Stimulated activated CD4-positive, alpha-beta T cell treated with anti-CD3 and anti-CD28 coated beads, TNF-alpha, amount 100 ng/mL, for 48 hours (primary cell): ENCODE measurements at places on chromosomes 4 and X.

GRCh38 chrX:31245714-31246113, 173.9 kb upstream of the FTHL17 start:
- DNase-seq = no peak

DNA sequence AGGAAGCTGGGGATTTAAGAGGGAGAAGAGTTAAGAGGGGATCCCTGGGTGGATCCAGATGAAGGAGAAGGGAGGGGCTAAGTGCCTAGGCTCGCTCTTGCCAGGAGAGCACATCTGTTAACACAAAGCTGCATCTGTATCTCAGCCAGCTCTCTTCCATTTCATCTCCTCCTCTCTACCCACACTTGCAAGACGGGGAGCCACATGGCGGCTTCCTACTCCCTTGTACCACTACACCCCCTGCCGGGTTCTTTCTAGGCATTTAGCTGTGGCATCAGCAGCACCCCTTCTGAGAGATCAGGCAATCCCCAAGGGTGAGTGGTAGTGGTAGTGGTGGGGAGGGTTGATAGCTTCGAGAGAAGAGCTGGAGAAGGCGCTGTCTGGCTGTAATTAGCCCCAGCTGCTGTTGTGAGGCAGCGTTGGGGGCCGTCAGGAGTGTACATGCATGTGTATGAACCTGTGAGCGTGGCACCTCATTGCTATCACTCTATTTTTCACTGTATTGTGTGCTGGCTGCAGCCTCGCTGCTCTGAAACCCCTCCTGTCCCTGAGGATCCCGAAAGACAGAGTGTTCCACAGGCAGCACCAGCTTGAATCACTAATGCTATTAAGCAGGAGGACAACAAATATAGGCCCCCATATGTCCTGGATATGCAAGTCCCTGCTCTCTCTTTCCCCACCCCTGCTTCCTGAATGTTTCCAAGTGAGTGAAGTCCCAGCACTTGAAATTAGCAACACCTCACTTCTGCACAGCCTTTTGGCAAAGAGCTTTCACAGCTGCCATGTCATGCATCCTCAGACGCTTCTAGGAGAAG, 73.7 kb downstream of the RTL9 start:
- DNase-seq = no peak

GRCh38 chrX:48737940-48738339, 23.6 kb upstream of the GLOD5 start:
- no peak for DNase-seq

GRCh38 chr4:129326571-129327460, 230.9 kb downstream of the C4orf33 start:
- DNase-seq = no peak

GRCh38 chr4:134862116-134862515, 660.5 kb upstream of the PABPC4L start:
- DNase-seq = no peak

GRCh38 chr4:104860238-104861123, 286.2 kb upstream of the TET2 start:
- DNase-seq = peak; percentile 22

GRCh38 chrX:91137883-91138282, 296.8 kb upstream of the PABPC5 start:
- DNase-seq = no peak

DNA sequence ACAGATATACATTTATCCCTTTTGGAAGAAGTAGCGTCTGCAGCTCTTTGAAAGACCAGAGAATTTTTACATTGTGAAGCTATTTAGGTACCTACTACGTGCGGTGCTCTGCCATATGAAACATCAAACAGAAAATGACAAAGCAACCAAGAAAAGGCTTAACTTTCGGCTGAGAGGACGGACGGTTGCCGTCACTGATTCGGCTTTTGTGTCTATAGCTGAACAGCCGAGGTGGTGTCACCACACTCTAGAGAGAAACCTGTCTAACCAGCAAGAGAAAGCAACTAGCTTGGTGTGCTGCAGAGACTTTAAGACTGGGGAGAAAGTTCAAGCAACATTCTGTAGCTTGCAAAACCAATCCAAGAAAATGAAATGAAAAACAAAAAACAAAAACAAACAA, 145.5 kb downstream of the SHOX start:
- DNase-seq = no peak

DNA sequence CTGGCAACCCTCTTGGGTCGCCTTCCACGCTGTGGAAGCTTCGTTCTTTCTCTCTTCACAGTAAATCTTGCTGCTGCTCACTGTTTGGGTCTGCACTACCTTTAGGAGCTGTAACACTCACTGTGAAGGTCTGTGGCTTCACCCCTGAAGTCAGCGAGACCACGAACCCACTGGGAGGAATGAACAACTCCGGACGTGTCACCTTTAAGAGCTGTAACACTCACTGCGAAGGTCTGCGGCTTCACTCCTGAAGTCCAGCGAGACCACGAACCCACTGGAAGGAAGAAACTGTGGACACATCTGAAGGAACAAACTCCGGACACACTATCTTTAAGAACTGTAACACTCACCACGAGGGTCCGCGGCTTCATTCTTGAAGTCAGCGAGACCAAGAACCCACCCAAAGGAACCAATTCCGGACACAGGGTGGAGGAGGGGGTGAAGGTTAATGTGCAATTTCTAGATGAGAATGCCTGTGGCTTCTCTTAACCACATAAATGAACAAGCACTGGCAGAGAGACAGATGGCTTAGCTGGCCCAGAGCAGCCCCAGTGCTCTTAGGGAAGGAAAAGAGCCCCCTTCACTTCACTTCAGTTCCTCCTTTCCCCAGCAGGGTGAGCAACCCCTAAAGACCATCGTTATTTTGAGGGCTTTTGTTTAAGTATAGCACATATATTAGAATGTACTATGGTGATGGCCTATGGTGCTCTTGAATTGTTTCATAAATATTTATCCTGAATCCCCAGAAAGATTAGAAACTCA, 73.0 kb downstream of the LUZP4 start:
- no peak for DNase-seq

DNA sequence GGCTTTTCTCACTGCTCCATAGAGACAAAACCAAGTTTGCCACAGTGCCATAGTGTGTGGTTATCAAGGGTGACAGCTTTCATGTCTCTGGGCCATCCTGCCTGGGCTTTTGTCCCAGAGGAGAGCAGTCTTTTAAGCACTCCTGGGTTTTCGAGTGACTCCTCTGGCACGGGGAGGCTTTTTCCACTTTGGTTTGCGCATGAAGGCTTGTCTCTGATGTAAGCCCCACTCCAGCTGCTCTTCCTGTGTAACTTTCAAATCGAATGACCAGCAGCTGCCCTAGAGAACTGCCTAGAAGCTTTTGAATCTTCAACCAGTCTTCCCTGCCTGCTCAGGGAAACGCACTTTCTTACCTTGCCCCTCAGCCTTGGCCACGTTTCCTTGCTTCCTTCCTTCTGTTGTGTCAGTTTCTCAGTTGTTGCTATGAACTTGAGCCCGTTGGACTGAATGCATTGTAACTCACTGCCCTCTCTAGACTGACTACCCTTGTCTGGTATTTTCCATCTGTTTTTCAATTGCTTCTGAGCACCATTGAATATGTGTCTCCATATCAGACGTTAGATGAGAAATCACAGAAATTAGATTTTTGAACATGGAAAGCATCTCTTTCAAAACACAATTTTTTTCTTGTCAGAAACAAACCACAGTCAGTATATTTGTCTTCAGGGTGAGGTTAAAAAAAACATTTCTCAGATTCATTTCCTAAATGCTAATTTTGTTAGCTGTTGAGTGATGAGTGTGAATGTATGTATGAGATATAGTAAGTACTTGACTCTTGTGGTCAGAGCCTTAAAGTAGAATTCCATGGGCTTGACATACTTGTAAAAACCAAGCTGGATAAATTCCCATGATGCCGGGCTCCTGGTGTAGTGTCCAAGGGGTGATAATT, 45.3 kb downstream of the SLC9A6 start:
- no peak for DNase-seq

GRCh38 chr4:4521136-4521535, 20.7 kb downstream of the STX18 start:
- no peak for DNase-seq

DNA sequence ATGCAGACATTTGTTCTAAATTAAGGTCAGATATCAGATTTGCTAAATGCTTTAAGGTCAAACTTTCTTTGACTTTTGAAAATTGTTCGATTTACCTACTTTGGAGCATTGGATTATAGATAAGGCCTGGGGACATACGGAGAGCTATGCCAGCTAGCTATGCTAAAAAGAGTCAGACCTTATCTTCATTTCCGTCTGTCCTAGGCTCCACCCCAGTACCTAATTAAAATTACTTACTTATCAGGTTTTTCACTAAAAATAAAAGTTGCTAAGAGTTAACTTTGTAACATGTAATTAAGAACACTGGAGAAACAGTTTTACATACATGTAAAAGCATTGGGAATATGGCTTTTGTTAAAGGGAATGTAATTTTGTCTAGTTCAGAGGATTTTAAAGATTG, 7.1 kb upstream of the TMEM35A start:
- no peak for DNase-seq

DNA sequence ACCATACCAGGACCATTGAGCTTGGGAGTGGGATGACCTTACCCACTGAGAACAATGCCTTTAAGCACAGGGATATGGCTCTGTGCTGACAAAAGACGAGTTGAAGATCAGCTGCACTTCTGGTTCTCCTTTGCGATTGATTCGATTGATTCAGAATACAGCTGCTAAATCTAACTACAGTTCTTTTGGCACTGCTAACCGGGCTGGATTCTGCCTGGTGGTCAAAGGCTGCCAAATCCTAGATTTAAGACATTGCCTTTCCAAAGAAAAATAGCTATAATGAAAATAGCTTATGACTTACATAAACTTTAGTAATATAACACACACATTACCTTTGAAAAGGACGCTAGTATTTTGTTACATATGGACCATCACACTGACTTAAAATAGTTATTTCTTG, 18.3 kb downstream of the RAP2C start:
- DNase-seq = no peak

DNA sequence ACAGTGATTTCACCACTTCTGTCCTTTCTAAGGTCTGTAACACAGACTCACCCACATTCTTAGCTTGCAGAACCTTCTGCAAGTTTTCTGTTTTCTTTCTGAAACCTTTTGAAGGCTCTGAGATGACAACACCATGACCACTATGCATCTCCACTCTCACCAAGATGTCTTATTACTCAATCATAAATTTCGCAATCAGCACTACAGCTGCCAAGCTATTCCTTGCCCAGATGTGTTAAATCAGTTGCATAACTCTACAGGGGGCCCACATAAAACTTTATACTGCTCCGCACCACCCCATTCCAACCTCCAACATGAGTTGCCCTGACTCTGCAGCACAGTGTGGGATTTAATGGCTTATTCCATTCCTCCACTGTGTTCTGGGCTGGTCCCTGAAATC, 229.9 kb downstream of the COL25A1 start:
- no peak for DNase-seq

- DNase-seq = no peak
These were observed 81.0 kb downstream of the EPHA5 start for GRCh38 chr4:65589331-65589730.

- no peak for DNase-seq
These were observed 291.9 kb downstream of the BMPR1B start for GRCh38 chr4:95049551-95050233.

- DNase-seq = no peak
These were observed 171.3 kb downstream of the BTC start for GRCh38 chr4:74623041-74623440.

DNA sequence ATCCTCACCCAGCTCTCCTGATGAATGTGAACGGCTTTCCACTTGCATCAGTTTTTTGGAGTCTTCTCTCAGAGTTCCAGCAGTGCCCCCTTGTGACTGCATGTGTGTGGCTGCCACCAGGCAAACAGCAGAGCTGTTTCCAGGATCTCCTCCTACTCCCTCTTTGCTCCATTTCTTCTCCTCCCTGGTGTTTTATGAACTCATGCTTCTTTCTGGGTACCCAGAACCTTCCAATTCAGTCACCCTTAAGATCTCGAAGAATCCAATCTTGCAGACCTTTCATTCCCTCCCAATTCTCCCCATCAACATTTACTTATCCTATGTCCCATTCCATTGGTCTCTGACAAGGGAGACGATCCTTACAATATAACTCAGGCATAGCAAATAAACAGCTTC, 6.8 kb upstream of the TCEANC start:
- DNase-seq = no peak

DNA sequence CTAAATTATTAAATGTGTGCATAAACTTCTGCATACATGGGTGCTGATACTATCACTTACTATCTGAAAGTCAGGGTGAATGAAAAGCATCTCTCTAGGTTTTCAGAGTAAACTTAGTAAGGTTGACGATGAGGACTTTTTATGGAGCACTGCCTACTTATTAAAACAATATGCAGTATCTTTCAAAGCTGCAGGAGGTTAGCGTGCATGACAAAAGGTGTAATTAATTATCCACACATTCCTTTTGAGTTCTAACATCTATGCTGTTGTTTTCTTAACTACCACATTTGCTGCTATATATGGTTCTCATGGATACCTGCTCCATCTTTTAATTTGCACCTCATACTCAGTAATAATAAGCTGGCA, 256.2 kb downstream of the FSTL5 start:
- DNase-seq = no peak

- DNase-seq = peak; percentile 3
These were observed 219.7 kb downstream of the DCLK2 start for GRCh38 chr4:150297861-150298474.

GRCh38 chr4:38154681-38155588, 194.7 kb downstream of the PTTG2 start:
- no peak for DNase-seq

DNA sequence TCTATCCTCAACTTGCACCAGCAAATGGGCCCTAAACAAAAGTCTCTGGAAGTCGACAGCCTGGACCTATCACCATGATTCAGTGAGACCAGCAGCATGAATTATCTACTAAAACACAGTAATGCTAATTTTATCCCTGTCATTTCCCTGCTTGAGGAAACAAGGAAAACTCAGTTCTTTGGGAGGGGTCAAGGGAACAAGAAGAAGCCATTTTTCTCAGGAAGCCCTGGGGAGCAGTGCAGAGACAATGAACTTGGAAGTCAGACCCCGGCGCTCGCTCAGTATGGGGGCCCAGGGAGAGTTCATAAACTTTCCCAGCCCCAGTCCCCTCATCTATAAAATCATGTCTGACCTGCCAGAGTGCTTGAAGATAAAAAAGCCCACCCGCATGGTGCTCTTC, 50.4 kb downstream of the DCTD start:
- no peak for DNase-seq

DNA sequence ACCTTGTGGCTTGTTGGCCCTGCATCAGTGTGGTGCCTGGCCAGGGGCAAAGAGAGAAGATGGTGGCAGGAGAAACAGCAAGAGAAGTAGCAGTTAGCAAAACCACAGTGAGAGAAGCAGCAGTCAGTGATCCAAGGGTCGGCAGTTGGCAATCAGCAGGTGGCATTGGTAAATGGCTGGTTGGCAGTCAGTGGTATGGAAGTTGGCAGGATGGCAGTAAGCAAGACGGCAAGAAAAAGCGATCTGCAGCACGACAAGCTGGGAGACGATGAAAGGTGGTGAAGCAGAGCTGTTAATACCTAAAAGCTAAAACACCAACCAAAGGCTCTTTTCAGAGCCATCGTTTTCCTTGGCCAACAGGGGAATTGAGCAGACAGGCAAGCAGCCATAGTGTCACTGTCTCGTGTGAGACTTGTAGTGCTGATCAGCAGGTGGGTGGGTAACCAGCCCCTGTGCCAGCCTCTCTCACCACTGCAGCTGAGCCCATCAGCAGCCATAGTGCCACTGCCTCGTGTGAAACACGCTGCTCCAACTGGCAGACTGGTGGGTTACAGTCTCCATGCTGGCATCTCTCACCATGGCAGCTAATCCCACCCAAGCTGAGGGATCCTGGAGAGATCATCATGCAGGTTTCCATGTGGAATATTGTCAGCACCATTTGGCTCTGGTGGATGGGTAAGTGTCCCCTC, 2078.4 kb downstream of the PCDH7 start:
- no peak for DNase-seq

GRCh38 chr4:132587626-132588025, 561.5 kb upstream of the PCDH10 start:
- no peak for DNase-seq

GRCh38 chr4:40046311-40046980, 10.2 kb upstream of the N4BP2 start:
- DNase-seq = peak; percentile 27
